ENCODE measurements at places on chromosomes 3 and 15.

- no peak for DNase-seq
Measured at GRCh38 chr3:150168698-150169097, 198.0 kb upstream of the PFN2 start.

DNA sequence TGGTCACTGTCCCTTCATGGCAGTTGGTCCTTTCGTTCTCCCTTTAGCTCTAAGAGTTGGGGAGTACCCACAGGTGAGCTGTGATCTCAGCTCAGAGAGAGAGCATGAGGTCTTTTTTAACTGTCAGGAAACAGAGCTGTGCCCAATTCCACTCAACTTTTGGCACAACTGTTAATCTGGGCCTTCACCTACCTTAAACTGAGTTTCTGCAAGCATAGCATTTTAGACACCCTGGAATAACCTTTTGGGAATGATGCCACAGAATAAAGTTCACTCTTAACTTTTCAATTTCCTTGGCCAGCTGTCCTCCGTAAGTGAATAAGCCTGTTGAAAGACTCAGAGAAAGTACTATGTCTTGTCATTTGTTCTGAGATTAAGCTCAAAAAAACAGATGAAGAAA lies 35.9 kb downstream of the TUBGCP4 start:
- no peak for DNase-seq

- DNase-seq = peak; percentile 63
Measured at GRCh38 chr15:40282869-40283614, at the start of gene ANKRD63. TSS of gene ANKRD63 (minus strand) at chr15:40283064. CDS start at chr15:40282586, 478 bp downstream.

- DNase-seq = no peak
Measured at GRCh38 chr3:48092270-48092669, 76.1 kb upstream of the MAP4 start.

DNA sequence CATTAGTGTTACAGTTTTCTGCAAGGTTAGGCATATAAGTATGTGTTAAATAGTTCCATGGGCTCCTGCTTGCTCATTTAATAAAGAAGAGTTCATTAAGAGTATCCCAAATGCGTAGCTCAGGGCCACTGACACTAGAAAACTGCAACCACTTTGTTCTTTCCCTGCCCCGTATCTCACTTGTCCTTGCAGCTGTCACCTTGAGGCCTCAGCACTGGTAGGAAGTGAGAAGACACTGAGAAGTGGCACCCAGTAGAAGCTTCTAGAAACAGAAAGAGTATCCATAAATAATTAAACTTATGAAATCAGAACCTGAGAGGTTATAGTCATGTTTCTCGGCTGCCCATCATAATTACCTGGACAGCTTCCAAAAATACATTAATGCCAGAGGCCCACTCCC lies 266.0 kb downstream of the KCNMB2 start:
- DNase-seq = no peak

GRCh38 chr15:67114846-67115585 lies 49.6 kb downstream of the SMAD3 start:
- no peak for DNase-seq

- no peak for DNase-seq
Measured at GRCh38 chr3:46899151-46900006, 21.9 kb downstream of the PTH1R start.

DNA sequence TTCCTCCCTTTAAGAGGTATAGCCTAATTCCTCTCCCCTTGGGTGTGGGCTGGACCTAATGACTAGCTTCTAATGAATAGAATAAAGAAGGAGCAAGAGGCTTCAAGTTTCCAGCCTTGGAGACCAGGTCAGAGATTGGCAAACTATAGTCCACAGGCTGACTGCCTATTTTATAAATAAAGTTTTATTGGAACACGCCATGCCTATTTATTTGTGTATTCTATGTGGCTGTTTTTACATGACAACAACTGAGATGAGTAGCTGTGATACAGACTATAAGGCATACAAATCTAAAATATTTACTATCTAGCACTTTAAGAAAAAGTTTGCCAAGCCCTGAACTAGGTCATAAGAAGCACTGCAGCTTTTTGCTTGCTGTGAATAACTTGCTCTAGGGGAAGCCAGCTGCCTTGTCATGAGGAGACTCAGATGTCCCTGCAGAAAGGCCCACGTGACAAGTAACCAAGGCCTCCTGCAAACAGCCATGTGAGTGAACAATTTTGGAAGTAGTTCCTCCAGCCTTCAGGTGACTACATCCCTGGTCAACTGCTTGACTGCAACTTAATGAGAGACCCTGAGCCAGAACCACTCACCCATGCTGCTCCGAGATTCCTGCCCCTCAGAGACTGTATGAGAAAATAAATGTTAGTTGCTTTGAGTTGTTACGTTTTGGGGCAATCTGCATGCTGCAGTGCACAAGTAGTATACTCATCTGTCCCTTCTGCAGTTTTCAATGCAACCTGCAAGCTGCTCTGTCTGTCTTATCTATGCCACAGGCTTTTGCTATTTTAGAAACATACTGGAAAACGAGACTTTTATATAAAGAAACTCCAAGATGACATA lies 21.1 kb upstream of the MAP3K13 start:
- no peak for DNase-seq

DNA sequence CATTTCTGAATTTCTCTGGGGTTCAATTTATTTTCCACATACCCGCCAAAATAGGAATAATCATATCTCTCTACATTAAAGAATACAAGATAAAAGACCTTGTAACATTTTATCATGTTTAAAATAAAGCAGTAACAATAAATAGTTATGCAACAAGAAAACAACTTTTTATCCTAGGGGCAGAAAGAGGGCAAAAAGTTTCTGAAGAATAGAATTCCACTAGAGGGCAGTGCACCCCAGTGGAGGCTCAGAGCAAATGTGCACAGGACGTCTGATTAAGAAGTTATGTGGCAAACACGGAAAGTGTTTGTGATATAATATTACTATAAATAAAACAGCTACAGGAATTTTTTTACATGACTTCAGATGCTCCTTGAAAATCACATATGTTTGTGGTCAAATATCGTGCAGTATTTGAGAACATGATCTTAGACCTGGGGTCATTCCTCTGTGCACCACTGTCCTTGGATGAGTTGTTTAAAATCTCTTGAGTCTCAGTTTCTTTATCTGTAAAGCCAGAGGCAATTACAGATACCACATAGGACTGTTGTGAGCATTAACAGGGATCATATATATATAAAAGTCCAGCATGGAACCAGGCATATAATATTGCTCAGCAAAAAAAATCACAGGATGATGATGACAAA lies 13.2 kb upstream of the PIK3R4 start:
- peak; percentile 56 for DNase-seq

- DNase-seq = no peak
Measured at GRCh38 chr3:180161770-180162169, 125.0 kb upstream of the PEX5L start.

DNA sequence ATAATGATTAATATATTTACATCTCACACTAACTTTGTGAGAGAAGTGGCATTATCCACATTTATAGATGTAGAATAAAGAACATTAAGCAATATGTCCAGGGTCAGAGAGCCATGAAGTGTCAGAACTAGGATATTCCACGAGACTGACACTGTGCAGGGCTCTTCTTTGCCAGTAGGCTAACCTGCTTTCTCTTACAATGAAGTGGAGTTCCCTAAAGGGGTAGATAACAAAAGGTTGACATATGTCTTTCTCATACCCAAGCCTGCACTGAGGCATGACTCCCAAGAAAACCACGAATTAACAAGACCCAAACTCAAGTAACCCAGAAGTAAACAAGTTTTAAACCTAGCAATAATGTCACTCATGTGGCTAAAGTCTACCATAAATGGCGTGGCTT lies 191.5 kb upstream of the SLC2A2 start:
- DNase-seq = no peak

DNA sequence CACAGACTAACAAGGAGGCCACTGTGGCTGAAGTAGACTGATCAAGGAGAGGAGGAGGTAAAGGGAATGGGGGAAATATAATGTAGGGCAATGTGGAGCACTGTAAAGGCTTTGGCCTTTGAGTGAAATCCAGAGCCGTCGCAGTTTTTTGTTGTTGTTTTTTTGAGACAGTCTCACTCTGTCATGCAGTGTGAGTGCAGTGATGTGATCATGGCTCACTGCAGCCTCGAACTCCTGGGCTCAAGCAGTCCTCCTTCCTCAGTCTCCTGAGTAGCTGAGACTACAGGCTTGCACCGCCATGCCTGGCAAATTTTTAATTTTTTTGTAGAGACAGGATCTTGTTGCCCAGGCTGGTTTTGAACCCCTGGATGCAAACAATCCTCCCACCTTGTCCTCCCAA lies 32.2 kb downstream of the PPP4R2 start:
- no peak for DNase-seq

DNA sequence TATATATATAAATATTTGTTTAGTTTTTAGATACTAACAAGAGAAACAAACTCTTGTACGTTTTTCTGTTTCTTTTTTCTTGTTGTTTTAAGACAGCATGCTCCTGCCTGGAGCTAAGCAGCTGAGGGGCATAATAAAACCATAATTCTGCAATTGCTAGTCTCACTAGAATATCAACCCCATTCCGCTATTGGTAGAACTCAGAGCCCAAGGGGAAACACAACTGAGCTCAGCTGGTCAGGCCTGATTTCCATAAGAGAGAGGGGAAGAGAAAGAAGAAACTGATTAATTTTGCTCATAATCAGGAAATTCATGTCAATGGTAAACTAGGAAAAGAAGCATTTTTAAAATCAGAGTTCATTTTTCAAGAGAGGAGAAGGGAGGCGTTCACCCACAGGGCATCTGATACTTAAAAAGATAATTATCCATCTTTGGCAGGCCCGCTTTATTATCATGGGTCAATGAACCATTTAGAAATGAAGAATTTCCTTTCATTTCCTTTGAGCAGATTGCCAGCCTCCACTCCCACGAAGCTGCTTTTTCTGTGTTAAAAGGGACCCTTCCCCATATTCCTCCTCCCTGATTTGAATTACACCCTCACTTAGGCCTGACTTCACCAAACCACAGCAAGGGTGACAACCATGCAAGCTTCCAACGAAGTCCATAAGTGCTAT lies 965.3 kb upstream of the CFAP20DC start:
- peak; percentile 39 for DNase-seq

DNA sequence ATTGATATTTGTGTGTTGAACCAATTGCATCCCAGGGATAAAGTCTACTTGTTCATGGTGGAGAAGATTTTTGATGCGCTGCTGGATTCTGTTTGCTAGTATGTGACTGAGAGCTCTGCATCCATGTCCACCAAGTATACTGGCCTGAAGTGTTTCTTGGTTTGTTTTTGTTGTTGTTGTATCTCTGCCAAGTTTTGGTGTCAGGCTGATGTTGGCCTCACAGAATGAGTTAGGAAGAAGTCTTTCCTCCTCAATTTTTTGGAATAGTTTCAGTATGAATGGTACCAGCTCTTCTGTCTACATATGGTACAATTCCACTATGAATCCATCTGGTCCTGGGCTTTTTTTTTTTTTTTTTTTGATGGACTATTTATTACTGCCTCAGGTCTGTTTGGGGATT lies 50.9 kb upstream of the OSTN start:
- no peak for DNase-seq

- no peak for DNase-seq
Measured at GRCh38 chr15:83462953-83463433, 15.9 kb downstream of the SH3GL3 start.

- no peak for DNase-seq
Measured at GRCh38 chr15:40722934-40723333, 28.0 kb downstream of the RAD51 start.

DNA sequence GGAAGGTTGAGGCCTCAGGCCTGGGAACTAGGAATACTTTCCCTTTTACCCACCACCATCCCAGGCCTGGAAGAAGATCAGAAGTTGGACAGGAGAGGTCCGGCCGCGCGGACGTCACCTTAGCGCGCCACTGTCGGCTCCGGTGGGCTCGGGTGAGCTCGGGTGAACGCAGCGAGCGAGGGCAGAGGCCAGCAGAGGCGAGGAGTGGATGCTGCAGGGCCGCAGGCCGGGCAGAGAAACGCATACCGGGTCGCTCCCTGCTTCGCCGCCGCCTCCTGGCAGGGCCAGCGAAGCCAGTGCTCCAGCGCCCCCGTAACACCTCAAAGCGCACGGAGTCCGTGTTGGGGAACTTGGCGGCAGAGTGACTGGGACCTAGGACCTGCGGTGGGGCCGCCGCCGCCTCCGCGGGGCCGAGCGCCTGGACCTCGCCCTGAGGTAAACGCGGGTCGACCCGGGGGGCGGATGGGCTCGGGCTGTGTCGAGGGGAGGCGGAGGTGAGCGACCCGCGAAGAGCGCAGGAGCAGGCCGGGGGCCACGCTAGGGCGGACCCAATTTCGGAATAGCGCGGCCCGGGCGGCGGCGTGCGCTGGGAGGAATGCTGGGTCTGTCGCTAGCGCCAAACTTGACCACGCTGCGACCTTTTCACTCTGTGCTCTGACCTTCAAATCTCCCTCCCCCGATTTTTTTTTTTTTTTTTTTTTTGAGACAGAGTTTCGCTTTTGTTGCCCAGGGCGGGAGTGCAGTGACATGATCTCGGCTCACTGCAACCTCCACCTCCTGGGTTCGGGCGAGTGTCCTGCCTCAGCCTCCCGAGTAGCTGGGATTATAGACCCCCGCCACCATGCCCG lies 1.6 kb downstream of the CYP11A1 start:
- DNase-seq = peak; percentile 85

GRCh38 chr3:99602183-99602582 lies 36.2 kb upstream of the COL8A1 start:
- DNase-seq = no peak

DNA sequence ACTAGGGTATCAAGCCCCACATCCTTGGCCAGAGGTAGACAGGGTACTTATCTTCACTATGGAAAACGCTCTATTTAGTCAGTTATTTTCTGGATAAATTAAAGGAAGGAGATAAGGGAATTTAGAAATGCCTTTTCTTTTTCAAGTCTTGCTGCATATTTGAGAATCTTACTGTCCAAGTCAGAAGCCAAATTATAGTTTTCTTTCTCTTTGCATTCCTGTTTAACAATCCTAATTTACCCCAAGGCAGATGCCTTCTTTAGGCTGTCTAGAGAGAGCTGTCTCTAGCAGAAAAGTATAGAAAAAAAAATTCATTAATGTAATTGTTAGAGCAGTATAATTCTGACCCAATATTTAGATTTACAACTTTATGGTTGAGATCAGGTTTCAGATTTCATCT lies 64.4 kb upstream of the TBC1D5 start:
- no peak for DNase-seq

DNA sequence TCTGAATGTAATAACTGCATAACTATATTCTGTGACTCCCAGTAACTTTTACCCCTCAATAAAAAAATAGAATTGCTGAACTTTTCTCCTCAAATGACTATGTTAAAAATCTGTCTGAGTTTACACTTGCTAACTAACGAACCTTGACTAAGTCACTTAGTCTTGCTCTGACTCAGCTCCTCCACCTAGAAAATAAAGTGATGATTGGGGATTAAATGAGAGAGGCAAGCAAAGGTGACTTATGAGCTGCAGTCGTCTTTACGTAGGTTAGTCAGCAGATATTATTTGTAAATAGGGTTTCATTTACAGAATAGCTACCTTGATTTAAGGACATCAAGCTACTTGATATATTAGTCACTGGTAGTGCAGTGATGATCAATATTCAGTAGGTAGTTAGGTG lies 476.9 kb downstream of the MECOM start:
- DNase-seq = no peak
